NCI-H2081 (cell line): ENCODE measurements at places on chromosomes 5 and 9.

GRCh38 chr9:87267251-87268070, 230.2 kb upstream of the DAPK1 start:
- no peak for DNase-seq

DNA sequence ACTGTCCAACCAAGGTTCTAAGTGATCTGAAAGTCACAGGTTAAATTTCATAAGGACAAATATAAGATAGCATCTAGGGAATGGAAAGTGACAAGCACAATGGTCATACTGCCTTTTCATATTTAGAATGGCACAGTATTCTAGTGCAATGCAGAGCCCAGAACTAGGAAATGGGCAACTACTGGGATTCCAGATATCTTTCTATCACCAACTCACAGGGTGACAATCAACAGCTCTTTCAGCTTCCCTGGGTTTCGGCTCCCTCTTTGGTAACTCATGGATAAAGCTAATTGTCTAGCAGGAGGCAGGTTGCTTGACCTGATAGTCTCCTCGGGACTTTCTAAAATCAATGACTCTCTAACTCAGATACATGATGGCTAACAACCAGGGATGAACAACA, 60.4 kb downstream of the NR3C1 start:
- no peak for DNase-seq

DNA sequence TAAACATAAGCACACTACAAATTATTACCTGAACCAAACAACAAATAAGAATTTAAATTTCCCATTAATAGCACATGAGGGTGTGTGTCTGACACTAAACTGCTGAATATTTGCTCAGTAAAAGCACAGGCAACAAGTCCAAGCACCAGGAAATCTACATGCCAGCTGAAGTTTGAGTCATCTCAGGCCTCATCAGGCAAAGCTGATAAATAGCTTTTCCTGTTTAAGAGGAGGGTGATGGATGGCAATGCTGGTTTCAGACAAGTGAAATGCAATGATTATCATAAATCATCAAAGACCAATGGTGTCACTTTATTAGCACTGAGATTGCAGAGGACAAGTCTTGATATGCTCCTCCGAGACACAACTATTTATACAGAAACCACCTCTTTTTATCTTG, 1668.0 kb upstream of the C9orf72 start:
- DNase-seq: no peak

DNA sequence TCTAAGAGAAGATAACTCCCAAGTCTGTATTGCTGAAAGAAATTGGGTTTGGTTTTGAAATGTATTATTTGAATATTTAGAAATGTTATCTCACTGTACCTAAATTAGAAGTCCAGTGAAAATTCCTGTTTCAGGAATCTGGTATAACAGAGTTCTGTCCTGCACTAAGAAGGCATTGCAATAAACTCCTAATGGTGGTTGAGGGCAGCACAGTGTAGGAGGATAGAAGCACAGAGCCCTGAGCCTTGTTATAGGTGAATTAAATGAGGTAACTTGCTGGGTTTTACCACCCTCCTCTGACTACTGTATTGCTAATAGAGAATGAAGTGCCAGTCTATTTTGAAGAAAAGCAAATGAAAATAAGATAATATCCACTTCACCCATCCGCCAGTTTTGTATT, 143.4 kb downstream of the CD180 start:
- no peak for DNase-seq

DNA sequence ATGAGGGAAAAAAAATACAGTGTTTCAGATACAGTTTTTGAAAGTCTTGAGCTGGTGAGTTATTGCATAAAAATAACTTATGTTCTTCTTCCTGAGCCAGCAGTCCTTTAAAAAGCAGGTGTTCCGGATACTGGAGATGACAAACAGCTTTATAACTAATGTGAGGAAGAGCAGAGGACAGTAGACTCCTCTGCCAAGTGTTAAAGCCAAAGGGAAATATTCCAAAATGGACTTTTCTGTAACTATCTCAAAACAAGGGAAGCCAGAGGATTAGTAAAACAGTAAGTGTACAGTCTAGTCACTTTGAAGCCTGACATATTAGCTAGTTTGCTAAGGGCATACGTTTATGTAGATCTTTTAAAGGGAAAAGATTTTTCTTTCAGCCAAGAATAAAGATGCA, 11.0 kb upstream of the SNCAIP start:
- no peak for DNase-seq

DNA sequence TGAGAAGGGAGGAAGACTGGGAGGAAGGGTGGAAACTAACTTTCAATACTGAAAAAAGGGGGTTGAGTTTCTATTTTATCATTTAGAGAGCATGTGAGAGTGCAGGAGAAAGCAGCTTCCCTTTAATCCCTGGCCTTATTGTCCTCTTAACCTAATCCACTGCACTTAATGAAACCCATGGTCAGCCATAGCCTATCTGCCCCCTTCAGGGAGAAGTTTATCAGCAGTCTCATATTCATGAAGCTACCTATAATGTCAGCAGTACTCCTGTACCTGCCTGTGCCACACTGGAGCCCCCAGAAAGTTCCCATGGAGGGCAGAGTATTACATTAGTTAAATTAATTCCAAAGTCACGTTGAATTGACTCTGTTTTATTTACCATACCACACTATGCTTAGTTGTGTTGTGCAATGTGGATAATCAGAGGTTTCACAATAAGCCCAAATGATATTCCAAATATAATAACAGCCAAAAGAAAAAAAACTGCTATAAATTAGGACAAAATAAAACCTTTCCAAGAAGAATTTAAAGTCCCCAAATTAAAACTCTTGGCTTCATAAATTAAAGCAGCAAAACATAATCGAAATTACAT, 62.9 kb downstream of the MUSK start:
- no peak for DNase-seq

DNA sequence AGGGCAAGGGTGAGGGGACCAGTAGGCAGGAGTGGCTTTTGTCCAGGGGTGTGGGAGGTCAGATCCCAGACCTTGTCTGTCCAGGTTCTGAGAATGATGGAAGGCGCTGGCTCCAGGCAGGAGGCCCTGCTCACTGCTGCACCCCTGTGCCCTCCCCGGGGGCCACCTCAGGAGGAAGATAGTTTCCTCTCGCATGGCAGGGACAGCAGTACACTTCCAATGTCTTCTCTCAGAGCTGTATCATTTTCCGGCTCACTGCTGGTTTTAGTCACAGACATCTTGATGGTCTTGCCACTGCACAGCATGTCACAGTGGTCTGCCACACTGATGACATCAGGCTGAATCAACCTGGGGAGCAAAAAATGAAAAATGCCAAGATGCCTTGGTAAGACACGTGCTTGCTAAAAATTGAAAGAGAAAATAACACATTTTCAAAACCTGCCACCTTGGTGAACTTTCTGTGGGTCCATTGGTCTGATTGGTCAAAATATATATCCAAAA, 3.3 kb upstream of the SLC6A3 start:
- DNase-seq: no peak

DNA sequence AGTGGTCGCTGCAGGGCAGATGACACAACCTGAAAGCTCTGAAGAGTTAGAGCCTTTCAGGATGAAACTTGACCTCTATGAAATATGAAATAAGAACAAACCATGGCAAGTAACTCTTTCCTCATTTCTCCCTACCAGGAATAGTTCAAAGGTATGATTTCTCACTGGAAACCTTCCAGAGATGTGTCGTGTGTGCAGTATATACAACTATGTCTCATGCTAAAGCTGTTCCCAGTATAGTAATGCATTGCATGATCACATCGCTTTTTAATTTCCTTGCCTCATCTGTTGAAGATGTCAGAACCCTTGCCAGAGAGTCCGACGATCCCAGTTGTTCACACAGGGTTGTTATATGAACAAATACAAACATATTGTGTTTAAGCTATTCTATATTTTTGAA, 45.8 kb upstream of the RGMB start:
- DNase-seq: no peak
